ENCODE measurements at places on chromosomes 13 and 19.

- no peak for DNase-seq
Measured at GRCh38 chr13:45108716-45109101, 11.6 kb upstream of the GTF2F2 start.

DNA sequence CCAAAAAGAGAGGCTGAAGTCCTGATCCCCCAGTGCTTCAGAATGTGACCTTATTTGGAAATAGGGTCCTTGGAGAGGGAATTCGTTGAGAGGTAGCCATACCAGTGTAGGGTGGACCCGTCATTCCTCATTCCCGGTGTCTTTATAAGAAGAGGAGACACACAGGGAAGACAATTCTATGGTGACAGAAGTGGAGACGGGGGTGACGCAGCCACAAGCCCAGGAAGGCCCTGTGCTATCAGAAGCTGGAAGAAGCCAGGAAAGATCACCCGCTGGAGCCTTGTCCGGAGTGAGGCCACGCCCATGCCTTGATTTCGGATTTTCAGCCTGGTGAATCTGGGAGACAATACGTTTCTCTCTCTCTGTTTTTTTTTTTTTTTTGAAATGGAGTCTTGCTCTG, 2.6 kb upstream of the MYPOP start:
- DNase-seq: no peak

DNA sequence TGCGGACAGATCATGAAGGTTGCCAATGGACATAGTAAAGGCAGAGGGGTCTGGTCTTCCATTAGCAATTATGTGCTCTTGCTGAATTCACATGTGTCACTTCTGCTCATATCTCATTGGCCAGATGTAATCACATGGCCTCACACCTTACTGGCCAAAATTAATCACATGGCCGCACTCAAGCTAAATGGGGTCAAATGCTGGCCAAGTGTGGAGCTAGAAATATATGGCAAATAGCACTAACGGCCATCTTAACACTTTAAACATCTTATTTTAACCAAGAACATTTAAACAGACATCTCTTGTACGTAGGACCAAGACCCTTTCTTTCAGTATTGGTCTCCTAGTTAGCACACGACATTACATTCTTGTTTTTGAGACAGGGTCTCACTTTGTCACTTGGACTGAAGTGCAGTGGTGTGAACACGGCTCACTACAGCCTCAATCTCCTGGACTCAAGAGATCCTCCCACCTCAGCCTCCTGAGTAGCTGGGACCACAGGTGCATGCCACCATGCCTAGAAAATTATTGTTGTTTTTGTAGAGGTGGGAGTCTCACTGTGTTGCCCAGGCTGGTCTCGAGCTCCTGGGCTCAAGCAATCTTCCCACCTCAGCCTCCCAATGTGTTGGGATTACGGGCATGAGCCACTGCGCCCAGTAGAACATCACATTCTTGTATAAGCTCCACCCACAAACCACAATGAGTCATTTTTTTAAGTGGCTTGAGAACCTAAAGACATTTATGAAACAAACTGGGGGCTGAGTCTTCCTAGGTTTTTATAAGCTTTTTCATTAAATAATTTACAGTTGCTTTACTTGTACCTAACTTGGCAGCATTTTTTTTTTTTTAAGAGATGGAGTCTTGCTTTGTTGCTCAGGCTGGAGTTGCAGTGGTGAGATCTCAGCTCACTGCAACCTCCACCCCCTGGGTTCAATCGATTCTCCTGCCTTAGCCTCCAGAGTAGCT, 2.9 kb upstream of the PTOV1 start:
- no peak for DNase-seq

DNA sequence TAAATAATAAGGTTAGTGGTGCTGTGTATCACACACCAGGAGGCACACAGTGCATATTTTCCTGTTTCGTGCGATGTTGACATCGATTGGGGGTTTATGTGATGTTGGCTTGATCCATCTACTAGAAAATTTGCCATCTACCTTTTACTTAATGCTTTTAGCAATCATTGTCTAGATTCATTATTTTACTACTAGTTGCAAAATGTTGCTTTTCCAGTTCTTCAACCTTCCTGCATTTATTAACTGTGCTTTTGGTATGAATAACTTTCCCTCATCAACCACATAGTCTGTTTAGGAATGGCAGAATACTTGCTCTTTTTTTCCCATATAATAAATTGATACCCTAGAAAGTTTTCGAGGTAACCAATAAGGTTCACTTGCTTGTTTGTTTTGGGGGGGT, 17.5 kb downstream of the C13orf42 start:
- DNase-seq: no peak

DNA sequence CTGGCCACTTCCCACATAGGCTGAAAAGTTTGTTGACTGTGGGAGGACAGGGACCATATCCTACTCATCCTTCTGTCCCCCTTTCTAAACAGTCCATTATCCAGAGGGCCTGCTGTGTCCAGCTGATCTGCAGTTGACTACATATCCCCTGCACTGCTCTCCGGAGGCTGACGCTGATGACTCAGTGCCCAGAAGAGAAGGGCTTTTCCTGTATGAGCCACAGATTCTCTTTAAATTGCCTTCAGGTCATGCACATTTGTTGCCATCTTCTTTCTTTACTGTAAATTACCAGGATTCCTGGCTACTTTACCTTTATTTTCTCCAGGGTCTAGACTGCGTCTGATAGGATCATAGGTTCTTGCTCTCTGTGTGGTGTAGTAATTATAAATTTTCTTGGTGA, 125.2 kb downstream of the LACC1 start:
- DNase-seq: no peak

DNA sequence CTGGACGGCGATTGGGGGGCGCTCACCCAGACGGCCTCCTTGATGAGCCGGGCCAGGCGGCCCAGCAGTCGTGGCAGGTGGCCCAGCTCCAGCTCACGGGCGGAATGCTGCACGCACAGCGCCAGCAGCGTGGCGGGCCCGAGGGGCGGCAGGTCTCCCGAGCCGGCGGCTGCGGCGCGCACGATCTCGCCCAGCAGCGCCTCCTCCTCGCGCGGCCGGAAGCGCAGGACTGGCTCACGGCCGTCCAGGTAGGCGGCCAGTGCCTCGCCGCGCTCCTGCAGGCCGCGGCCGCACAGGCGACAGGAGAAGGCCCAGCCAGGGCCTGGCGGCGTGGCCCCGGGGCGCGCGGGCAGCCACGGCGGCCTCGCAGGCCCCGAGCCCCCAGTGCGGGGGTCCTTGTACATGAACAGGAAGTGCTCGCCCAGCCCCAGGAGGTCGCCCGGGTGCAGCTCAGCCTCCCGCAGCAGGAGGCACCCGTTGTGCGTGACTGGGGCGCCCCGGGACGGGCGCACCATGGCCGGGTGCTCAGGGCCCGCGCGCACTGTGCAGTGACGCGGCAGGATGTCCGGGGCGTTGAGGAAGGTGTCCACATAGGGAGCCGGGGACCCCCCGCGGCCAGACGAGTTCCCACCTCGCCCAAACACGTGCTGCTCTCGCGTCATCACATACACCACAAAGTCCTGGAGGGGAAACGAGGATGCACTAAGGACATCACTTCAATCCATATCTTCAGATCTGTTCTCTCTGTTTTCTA, 9.6 kb upstream of the MAMSTR start:
- no peak for DNase-seq

- no peak for DNase-seq
Measured at GRCh38 chr13:21641629-21642028, 29.2 kb upstream of the FGF9 start.

- no peak for DNase-seq
Measured at GRCh38 chr13:39540929-39541605, 61.9 kb downstream of the LHFPL6 start.

GRCh38 chr13:109403012-109403421, 383.4 kb downstream of the IRS2 start:
- DNase-seq: no peak

DNA sequence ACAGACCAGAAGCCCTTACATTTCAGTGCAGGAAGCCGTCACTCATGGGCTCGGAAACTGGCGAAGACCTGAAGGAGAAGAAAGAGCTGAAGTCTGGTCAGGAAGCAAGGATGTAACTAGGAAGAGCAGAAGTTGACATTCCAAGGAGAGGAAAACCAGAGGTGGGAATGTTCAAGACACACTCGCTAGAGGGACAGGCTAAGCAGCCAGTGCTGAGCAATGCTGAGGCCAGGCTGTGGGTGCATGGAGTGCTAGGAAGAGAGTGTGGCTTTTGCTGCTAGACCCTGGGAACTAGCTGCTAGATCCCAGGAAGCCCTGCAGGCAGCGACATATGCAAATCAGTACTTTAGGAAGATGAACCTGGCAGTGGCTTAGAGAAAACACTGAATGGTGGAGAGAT, 12.1 kb upstream of the URAD start:
- no peak for DNase-seq

Data from activated CD4-positive, alpha-beta T cell treated with anti-CD3 and anti-CD28 coated beads, Interleukin-2, amount 50 U/mL, for 1 hour (primary cell).